AG09319 (cell line): ENCODE measurements at places on chromosomes 3 and 15.

- DNase-seq, result no peak
Measured at GRCh38 chr3:129410971-129411370, 17.5 kb downstream of the EFCAB12 start.

GRCh38 chr15:55683376-55683775 is 59.6 kb downstream of the PRTG start:
- peak; percentile 52 for DNase-seq

DNA sequence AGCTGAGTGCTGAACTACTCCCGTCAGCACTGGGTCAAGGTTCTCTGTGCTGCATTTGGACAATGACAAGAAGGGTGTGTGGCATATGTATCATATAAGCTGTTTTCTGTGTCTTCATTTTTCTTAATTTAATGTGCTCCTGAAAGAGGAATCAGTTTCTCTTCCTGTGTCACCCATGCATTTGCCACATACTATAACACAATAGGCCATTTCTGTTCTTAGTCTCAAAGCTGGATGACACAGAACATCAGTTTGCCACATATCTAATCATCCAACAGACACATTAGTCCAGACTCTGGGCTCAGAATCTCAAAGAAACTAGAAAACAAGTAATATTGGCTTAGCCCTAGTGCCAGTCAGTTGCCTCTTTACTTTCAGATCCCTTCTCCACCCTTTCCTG is 34.1 kb downstream of the CEP19 start:
- no peak for DNase-seq

DNA sequence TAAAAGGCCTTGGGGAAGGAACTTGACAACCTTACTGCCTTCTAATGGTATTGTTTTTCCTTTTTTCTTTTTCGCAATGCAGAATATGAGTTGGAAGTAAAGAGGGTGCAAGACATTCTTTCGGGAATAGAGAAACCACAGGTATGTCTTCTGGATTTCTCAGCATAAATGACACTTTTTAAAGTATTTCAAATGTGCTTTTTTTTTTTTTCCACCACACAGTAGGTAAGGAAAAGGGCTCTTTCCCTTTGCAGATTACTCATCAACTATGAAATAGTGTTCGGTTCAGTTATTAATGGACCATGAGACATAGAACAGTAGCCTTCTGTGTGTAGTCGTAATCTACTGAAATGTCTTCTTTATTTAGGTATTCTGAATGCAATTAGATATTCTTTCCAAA is 162.4 kb downstream of the GHSR start:
- DNase-seq, result no peak

DNA sequence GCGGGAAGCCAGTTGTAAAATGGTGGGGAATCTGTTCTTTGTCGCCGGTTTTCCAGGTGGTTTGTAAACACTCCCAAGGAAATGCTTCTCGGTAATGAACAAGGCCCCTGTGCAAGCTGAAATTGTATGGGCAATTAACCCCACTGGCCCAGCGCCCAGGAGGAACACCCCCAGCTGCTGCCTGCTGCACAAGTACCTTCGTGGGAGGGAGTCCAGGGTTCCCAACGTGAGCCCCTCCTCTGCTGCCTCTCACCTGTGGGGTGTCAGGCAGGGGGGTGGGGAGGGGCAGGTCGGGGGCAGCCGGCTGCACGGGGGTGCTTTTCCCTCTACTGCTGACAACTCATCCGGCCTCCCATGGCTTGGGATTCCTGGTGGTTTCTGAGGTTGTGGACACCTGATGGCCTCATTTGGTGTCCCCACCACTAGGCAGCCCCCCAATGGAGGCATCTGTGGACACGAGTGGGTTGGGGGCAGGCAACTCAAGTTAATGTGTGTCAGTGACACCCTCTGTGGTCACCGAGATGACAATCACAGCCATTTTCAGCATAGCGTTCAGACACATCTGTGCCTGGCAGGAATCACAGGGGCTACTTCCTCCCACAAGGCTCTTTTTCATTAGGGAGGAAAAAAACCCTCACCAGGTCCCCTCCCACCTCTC is 35.6 kb upstream of the PRR23E start:
- no peak for DNase-seq

GRCh38 chr15:33754242-33754641 is 214.1 kb upstream of the CHRM5 start:
- no peak for DNase-seq

DNA sequence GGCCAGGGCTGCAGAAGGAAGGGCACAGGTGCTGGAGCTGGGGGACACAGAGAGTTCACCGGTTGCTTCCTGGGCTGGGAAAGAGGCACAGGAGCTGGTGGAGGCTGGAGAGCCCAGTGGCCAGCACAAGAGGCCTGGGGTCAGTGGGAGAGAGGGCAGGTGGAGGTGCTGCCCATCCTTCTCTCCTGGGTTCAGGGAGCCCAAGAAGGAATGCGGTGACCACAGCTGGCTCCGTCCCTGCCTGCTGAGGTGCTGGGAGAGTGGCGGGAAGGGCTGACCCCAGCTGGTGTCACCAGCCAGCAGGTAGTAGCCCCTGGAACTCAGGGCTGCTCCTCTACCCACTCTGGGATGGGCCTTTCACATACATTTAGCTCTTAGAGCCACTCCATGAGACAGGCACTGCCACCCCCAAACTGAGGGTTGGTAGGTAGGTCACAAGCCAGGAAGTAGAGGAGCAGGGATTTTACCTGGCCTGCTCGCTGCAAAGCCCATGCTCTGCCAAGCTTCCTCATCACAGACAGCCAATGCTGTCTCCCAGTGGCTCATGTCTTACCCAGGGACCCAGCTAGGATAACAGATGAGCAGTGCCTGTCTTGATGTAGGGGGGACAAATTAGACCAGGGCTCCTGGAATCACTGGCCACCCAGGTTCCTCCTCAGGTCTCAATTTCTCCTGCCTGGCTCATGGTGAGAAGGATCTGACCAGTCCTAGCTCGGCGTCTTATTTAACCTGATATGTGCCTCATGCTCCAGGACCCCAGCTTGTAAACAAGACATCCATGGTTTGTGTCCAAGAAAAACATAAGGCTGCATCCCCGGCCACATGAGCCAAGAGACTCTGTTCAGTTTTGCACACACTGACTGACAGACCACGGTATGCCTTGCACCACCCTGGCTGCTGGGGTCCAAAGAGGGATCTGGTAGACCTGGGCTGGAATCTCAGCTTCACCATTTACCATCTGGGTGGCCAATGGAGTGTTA is 119.2 kb downstream of the CORO2B start:
- no peak for DNase-seq

DNA sequence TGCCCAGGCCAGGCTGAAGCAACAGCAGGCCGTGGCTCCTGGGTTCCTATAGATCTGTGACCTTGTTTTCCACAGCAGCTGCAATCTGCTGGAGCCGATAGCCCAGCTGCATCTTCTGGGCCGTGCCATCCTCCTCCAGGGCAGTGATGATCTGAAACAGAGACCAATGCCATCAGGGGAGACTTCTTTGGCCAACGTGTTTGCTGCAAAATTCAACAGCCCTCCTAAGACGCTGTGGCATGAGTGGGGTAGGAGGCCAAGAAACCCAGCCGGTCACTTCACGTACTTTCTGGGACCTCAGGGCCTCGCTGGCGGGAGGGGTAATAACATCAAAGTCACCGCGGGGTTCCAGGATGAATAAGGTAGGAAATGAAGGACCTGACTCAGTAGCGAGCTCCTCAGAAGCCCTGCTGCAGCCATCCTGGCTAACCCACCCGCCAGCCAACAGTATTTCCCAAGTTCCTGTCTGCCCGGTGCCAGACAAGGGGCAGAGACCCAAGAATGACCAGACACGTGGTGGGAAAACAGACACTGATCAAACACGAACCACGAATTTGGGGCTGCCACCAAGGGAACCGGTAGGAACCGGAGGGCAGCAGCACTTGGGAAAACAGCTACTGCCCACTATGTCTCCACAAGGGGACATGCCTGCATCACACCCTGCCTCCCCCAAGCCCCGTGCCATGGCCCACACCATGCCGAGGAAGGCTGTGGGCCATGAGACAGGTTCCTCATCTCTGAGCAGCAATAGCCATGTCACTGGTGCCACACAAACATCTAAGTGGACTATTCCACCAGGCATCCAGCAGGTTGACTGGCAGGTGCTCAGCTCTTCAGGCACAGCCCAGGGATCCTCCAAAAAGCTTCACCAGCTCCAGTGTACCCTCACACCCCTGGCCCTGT is 25.2 kb downstream of the PLXNB1 start:
- no peak for DNase-seq

DNA sequence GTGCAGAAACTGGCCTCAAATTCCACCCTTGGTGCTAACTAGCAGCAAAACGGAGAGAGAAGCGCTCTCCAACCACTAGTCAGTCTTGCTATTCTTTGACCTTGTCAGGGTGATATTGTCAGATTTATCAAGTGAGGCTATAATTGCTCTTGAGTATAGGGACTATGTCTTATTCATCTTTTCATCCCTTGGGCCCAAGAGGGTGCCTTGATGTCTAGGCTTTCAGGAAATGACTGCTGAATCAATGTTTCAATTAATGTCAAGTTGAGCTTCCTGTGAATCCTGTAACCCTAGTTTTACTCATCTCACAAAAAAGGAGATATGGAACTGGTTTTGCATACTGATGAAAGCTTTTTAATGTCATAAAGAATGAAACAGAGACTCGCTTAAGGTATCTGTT is 701.3 kb downstream of the EDEM1 start:
- DNase-seq, result no peak

DNA sequence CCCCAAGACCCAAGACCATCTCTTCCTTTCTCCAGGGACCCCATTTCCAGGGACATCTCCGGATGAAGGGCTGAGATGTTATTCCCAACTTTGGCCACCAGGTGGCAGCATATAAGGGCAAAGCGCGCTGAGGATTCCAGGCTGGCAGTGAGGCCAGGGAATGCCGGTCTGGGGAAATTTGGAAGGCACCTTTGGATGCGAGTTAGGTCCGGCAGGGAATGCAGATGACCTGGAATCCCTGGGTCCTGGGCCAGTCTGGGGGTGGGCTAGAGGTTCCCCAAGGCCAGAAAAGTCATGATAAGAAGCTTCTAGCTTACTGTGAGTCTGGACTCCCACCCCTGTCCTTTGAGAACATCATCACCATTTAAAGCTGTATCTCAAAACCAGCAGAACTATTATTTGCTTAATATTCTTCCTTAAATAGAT is 1.6 kb upstream of the CHST13 start:
- DNase-seq, result peak; percentile 4

GRCh38 chr3:122421836-122422235 is 6.0 kb upstream of the WDR5B start:
- DNase-seq, result no peak

- no peak for DNase-seq
Measured at GRCh38 chr3:39220407-39221140, 28.2 kb upstream of the XIRP1 start.

- DNase-seq, result no peak
Measured at GRCh38 chr3:193052354-193053045, 134.8 kb upstream of the MB21D2 start.

DNA sequence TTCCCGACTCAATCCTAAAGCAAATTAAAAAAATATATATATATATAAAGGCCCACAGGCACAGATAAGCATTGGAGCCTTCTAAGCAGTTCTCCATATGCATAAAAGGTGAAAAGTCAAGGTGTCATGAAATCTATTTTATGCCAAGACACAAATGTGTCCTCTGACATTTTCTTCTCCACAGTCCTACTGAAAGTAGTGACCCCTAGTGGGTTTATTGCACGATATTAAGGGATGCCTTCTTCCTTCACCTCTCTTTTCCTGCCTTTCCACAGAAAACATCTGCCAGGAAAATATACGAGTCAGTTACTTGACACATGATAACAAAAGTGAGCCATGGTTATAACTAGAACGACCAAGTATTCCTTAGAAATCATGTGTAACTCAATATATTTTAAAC is 303.2 kb downstream of the TIGIT start:
- DNase-seq, result no peak

DNA sequence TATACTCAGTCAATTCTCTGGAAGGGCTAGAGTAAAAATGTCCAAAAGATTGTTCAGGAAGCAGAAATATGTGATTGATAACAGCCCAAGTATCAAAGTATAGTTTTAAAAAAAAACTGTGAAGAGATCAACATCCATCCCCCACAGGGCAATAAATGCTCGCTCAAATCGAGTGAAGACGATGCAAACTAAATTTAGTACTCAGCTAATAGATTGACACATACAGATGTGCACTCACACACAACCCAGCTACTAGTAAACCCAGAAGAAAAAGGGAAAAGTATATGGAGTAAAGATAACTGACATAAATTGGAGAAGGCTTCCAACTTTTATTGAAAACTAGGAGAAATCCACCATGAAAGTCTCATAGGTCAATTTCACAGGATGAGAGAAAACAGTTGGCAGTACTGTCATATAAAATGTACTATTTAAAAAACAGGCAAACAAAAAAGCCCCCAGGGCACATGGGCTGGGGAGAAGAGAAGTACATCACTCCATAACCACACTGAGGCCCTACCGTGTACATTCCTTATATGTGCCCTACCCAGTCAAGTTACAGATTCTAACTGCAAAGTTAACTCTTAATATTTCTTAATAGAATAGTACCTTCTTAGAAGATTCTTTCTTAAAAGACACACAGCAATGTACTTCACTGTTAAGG is 125.7 kb downstream of the TBL1XR1 start:
- no peak for DNase-seq

GRCh38 chr3:119562307-119562961 is 3.0 kb upstream of the CD80 start:
- no peak for DNase-seq

DNA sequence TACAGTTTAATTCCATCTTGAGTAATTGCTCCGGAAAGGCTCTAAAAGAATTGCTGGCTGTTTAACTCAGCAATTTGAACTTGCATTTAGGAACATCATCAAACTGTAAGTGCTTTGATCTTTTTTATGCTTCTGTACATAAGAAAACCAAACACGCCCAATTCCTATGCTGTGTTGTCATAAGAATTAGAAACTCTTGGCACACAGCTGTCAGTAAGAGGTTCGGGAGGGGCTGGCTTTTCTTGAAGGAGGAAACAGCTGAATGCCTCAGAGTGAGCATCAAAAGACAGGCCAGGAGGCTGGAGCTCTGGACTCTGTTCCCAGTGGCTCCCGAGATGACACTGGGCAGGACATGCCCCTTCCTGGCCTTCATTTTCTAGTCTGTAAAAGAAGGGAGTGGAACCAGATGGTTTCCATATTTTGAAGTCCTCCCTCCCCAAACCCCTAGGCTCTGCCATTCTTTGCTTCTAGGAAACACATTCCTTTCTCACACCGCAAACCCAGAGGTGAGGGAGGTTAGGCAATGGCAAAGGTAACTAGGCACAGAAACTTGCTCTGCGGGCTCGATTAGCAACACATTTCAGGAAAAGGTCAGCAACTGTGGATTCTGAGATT is 73.7 kb upstream of the DLG1 start:
- peak; percentile 57 for DNase-seq

GRCh38 chr3:139655909-139656595 is 21.7 kb downstream of the NMNAT3 start:
- DNase-seq, result no peak

GRCh38 chr3:150635526-150635925 is 32.4 kb downstream of the SELENOT start:
- no peak for DNase-seq
